KG1 (cell line): ENCODE measurements at places on chromosomes 16 and 17.

DNA sequence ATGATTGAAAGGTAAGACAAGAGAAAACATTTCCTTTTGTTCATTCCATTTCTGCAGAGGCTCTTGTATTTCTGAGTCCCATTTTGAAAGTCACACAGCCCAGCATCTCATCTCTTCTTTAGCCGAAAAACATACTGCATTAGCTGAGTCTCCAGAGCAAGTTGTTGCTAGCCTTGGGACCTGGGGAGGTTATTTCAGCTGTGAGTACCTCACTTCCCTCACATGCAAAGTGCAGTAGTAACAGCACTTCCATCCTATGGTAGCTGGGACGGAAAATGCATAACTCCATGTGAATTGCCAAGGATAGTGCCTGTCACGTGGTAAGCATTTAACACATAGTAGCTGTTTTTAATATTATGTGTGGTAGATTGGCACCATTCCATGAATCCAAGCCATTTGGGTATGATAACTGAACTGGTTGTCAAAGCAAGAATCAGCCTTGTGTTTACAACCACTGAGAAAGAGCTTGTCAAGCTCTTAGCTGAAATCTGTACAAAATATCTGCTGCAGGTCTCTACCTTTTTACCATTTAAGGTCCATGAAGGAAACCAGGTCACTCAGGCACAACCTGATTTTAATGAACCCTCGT lies 345.7 kb downstream of the CDH13 start:
- no peak for DNase-seq

- DNase-seq, result no peak
Measured at GRCh38 chr16:49487746-49488145, 114.1 kb downstream of the C16orf78 start.

DNA sequence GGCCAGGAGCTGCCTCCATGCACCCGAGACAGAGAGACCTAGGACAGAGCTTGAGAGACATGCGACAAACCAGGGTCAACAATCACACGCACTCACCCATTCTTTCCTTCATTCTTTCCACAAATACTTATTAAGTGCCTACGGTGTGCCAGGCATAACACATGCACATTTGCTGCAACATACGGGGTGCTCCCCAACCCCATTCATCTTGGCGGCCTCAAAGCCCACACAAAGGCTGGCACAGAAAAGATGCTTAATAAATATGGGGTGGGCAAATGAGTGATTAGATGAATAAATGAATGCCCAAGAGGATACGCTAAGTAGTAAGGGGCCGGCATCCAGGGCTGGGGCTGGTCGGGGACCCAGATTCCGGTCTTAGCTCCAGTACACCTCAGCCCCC lies 117.9 kb downstream of the ZNF423 start:
- DNase-seq, result no peak

- DNase-seq, result no peak
Measured at GRCh38 chr17:59642565-59642964, 22.9 kb downstream of the CLTC start.

DNA sequence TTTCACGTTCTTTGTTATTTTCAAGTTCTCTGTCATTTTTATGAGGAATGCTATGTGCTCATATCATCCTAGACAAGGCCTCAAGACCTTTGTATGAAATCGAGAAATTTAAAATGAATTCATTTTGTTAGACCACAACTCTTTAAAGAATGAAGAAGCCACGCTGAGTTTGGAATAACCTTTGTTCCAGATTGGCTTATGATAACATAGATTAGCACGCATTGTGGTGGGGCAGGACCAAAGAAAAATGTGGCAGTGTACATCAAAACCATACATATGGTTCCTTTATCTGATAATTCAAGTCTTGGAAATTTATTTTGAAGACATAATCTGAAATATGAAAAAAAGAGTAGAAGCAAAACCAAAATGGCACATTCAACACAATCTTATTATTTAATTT lies 2.2 kb downstream of the HSD17B2 start:
- no peak for DNase-seq

GRCh38 chr16:19338335-19338734 lies 52.8 kb downstream of the CLEC19A start:
- no peak for DNase-seq

DNA sequence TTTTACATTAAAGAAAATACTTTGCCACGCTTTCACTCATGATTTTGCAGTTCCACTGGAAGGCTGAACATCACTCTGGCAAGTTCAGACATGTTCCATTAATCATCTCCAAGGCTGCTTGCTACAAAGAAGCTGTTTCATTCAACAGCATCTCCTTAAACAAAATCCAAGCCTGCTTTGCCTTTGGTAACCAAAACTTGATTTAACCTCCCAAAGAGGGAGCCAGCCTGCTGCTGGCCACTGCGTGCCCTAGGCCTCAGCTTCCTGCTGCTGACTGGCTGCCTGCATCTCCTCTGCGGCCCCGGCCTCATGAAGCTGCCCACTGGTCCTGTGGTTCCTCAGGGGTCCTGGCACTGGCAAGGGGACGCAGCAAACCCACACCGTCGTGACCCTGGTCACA lies 31.8 kb downstream of the ANKRD11 start:
- DNase-seq, result no peak

DNA sequence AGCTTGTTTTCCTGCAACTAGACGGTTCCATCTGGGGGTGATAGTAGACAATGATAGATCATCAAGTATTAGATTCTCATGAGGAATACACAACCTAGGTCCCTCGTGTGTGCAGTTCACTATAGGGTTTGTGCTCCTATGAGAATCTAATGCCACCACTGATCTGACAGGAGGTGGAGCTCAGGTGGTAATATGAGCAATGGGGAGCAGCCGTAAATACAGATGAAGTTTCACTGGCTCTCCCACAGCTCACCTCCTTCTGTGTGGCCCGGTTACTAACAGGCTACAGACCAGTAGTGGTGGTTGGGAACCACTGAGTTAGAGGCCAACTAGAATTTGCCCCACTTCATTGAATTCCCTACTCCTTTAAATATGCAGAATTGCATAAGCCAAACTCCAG lies 147.5 kb upstream of the HSBP1 start:
- no peak for DNase-seq

- DNase-seq, result no peak
Measured at GRCh38 chr17:74599023-74599399, 6.9 kb upstream of the CD300LD start.

DNA sequence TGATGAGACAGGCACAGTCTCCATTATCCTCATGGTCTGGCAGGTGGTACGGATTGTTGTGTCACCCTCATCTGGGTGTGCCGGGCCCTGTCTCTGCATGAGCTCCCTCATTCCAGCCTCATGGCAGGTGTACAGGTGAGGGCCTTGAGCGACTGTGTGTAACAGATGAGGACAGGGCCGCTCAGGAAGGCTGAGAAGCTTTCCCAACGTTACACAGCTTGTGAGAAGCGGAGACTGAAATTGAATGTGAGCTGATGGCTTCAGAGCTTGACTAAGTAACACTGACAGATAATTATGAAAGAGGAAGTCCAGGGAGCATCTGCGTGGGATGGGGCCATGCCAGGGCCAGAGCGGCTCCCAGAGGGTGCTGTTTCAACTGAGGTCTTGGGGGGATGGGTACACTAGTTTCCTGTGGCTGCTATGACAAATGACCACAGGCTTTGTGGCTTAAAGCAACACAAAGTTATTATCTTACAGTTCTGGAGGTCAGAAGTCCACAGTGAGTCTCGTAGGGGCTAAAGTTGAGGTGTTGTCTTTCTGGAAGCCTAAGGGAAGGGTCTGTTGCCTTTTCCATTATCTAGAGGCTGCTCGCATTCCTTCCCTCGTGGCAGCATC lies 36.7 kb downstream of the CMIP start:
- DNase-seq, result peak; percentile 84

- no peak for DNase-seq
Measured at GRCh38 chr17:2380950-2381649, 19.8 kb downstream of the MNT start.

GRCh38 chr17:53949473-53950090 lies 126.9 kb downstream of the KIF2B start:
- no peak for DNase-seq

DNA sequence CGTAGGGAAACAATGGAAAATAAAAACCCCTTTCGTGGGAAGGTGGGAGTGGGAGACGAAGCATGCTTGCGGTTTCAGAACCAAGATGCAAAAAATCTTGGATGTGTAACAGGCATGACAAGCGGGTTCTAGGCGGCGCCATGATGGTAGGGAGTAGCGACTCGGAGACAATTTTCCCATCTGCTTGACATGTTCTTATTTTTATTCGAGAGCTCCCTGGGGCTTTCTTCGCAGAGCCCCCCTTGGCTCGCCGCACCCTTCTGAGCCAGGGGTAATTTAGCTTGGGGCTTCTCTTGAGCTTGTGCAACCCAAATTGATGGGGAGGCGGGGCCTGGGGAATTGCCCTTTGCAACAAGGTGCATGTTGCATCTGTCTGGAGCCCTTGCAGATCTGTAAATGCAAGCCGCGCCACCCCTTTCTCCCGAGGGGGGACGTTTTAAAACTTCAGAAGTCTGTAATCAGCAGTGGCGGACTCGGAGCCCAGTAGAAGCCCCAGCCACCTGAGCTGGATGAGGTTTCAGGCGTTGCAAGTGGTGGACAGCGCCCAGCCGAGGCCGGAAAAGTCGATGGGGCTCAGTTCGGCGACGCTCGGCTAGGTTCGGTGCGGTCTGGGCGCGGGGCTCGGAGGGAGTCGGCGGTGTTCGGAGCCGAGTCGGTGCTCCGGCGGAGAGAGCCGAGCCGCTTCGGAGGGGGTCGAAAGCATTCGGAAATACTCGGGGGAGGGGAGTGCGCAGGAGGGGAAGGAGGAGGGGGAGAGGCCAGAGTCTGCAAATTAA lies 2.9 kb downstream of the GNAO1 start:
- peak; percentile 15 for DNase-seq

- DNase-seq, result no peak
Measured at GRCh38 chr16:57472665-57473060, 10.2 kb downstream of the POLR2C start.

GRCh38 chr17:78253946-78254672 lies 22.7 kb downstream of the TMEM235 start:
- peak; percentile 77 for DNase-seq

GRCh38 chr17:46059486-46059885 lies 60.4 kb downstream of the STH start:
- DNase-seq, result no peak

- no peak for DNase-seq
Measured at GRCh38 chr16:88058817-88059216, 107.6 kb downstream of the BANP start.

GRCh38 chr17:72452286-72453173 lies 331.7 kb downstream of the SOX9 start:
- DNase-seq, result no peak

GRCh38 chr17:10177913-10178505 lies 20.4 kb downstream of the GAS7 start:
- DNase-seq, result no peak

DNA sequence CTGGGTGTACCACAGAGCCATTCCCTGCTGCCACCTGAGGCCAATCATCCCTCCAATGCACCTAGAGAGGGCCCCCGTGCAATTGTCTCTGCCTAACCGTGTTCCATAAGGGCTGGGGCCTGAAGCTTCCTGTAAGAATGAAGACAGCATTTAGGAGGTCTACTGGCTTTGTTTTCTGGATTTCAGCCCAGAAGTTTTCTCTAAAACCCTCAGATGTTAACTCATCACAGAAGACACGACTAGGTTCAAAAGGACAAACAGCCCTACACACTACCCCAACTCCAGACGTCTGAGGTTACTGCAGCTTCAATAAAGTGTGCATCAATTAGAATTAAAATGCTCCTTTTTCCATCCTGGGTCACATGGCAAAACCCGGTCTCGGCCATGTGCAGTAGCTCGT lies 10.8 kb upstream of the DRG2 start:
- DNase-seq, result no peak

- no peak for DNase-seq
Measured at GRCh38 chr16:75063549-75064088, 53.0 kb downstream of the LDHD start.

GRCh38 chr16:90057738-90058173 lies 19.4 kb downstream of the PRDM7 start:
- no peak for DNase-seq

- no peak for DNase-seq
Measured at GRCh38 chr17:55452139-55452790, 30.6 kb upstream of the MMD start.

- no peak for DNase-seq
Measured at GRCh38 chr17:32100971-32101631, 41.2 kb upstream of the RHOT1 start.

DNA sequence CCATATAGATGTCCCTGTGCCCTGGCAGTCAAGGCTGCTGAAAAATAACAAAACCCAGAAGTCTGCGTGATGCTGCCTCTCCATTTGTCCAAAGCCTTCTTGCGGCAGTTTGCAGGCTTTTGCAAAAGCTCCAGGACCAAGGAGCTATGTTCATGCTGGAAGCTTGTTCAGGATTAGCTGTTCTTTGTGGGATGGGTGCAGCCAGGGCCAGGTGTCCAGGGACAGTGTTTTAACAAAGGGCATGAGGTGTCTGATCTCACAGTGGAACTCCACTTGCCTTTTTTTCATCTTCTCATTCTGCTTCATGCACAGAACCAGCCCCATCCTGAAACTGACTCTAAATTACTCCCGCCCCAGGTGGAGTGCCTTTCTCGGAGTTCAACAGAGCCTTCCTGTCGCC lies 31.7 kb upstream of the STH start:
- no peak for DNase-seq

DNA sequence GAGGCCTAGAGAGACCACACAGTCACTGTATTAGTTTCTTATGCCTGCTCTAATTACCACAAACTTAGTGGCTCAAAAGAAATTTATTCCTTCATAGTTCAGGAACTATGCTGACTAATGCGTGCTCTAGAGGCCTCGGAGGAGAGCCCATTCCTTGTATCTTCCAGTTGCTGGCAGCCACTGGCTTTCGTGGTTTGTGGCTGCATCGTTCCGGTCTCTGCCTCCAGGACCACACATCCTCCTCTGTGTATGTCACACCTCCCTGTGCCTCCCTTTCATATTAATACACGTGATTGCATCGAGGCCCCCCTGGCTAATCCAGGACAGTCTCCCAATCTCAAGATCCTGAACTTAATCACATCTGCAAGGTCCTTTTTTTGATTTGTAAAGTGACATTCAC lies 16.9 kb upstream of the MYLK3 start:
- no peak for DNase-seq

- DNase-seq, result no peak
Measured at GRCh38 chr16:58501242-58502131, 1.5 kb downstream of the NDRG4 start.
